ENCODE measurements at places on chromosomes 7 and 10.

DNA sequence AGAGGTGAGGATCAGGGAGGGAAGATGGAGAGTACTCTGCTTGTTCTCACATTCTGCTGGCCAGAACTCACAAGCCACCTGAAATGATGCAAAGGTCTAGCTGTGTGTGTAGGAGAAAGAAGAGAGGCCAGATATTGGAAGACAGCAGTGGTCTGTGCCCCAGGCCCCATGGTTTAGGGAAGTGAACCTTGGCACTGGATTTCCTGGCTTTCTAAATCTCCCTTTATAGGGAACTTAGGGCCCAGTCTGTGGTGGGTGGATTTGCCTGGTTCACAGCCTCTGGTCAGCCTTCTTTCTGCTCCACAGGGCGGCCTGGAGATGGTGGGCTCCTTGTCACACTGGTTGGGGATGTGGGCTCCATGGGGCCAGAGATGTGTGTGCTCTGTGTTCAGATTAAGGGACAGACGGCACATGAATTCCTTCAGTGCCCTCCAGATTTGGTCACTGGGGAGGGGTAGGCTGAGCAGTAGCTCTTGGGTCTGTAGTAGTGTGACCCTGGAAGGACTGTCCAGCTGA is 9.5 kb upstream of the SH2D4B start:
- peak; percentile 60 for DNase-seq

DNA sequence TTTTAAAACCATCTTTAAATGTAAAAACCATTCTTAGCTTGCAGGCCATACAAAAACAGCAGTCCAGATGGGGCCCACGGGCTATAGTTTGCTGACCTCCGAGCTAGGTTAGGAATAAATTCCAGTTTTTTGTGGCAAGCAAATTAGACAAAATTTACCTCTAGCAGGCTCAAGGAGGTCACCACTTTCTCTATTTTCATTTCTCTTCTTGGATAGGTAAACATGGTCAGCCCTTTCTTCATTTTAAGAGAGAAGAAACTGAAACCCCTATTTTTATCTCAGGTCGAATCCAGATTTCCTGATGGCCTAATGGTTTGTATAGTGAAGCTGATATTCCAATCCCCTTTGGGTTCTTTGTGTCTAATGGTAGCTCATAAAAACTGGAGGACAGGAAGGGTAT is 10.7 kb downstream of the IKZF5 start:
- no peak for DNase-seq

DNA sequence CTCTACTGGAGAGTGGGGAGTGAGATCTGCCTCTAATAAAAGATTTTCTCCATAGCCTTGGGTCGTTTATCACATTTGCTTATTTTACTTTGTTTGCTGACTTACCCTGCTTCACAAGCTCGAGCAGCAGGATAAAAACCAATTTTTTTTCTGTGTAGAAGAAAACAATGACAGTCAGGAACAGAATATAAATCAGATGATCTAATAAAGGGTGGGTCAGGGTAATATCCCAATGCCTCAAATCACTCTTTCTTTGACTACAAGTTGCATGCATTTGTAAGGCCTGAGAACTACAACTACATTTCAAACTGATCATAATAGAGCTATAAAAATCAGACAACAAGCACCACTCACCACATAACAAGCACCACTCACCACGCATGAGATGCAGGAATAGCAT is 174.4 kb upstream of the ADARB2 start:
- DNase-seq = no peak

- no peak for DNase-seq
Observed at GRCh38 chr7:64997927-64998391, 7.1 kb upstream of the ZNF117 start.

DNA sequence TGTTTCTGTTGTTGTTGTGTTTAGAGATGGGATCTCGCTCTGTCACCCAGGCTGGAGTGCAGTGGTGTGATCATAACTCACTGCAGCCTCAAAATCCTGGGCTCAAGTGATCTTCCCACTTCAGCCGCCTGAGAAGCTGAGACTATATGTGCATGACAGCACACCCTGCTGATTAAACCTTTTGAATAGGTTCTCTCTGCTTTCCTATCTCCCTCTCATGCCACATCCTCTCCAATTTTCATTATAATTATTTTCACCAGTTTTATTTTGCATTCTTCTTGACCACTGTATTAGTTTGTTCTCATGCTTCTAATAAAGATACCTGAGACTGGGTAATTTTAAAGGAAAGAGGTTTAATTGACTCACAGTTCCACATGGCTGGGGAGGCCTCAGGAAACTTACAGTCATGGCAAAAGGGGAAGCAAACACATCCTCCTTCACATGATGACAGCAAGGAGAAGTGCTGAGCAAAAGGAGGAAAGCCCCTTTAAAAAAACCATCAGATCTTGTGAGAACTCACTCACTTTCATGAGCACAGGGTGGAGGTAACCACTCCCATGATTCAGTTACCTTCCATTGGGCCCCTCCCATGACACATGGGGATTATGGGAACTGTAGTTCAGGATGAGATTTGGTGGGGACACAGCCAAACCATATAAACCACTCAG is 12.9 kb downstream of the AGK start:
- peak; percentile 58 for DNase-seq

GRCh38 chr7:2929321-2930201 is 85.5 kb upstream of the GNA12 start:
- no peak for DNase-seq

GRCh38 chr7:144659211-144659610 is 176.6 kb downstream of the TPK1 start:
- DNase-seq = no peak

DNA sequence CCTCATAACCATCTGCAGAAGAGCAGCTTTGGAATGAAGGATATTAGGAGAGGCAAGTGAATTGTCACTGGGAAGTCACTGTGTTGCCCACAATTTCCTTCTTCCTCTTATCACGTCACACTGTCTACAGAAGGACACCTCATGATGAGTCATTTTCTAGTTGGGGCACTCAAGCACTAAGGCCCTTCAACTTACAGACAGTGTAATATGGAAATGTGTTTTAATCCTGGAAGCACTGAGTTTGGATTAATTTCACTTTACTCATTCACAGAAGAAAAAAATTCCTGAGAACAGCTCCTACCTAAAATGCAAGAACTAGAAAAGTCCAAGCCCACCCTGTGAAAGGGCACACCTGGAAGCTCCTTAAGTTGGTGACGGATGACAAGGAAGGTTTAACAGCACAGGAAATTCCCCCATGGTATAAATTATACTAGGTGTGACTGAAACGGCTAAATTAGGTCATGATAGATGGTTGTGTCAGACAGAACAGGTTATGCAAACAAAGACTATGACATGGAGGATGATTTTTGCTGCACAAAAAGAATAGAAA is 56.6 kb downstream of the PARD3 start:
- DNase-seq = peak; percentile 77
